Activated CD4-positive, alpha-beta T cell treated with anti-CD3 and anti-CD28 coated beads for 4 hours (primary cell): ENCODE measurements at places on chromosomes 12 and 14.

DNA sequence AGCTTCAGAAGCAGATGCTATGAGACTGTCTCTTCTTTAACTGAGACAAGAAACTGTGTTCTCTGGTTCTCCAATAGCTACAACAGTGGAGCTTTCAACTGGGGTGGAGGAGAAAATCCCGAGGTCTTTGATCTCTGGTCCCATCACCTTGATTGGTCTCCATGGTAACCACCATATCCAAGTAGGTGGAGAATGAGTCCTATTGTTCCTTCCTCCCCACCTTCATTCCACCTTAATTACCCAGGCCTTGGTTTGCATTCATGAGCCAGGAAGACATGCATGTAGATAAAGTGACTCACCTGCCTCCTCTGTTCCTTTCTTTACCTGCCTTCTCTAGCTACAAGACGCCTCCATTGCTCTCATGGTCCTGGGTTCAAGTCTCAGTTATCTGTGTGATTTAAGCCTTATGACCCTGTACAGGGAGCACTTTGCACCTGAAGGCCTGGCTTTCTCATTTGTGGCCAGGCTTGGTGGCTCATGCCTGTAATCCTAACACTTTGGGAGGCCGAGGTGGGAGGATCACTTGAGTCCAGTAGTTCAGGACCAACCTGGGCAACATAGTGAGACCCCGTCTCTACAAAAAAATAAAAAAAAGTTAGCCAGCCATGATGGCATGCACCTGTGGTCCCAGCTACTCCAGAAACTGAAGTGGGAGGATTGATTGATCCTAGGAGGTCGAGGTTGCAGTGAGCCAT, 157.7 kb upstream of the TBX3 start:
- DNase-seq, result no peak

DNA sequence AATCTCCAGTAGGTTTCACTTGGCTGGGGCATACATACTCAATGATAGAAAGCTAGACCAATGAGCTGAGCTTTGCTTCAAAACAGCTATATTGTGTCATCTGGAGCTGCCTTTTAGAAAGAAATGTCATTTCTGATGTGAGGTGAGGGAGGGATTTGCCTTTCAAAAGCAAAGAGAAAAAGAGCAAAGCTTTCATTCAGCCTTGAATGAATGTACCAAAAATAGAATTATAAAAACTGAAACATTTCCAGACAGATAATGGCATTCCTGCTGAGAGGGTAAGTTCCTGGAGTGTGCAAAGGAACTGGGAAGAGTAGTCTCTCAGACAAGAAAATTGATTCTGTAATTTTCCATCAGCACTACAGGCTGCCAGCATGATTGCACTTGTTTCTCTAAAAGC, 710.0 kb downstream of the LRFN5 start:
- DNase-seq, result no peak

DNA sequence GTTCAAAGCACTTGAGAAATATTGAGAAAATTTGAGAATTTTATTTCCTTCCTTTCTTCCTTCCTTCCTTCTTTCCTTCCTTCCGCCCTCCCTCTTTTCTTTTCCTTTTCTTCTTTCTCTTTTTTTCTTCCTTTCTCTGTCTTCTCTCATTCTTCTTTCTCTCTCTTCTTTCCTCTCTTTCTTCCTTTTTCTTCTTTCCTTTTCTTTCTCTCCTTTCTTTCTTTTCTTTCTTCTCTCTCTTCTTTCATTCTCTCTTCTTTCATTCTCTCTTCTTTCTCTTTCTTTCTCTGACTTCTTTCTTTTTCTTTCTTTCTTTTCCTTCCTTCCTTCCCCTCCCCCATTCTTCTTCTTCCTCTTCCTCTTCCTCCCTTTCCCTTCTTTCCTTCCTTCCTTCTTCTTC, 44.9 kb downstream of the CD163L1 start:
- DNase-seq, result no peak

- DNase-seq, result peak; percentile 26
Observed at GRCh38 chr12:89162589-89163261, 189.6 kb downstream of the DUSP6 start.

DNA sequence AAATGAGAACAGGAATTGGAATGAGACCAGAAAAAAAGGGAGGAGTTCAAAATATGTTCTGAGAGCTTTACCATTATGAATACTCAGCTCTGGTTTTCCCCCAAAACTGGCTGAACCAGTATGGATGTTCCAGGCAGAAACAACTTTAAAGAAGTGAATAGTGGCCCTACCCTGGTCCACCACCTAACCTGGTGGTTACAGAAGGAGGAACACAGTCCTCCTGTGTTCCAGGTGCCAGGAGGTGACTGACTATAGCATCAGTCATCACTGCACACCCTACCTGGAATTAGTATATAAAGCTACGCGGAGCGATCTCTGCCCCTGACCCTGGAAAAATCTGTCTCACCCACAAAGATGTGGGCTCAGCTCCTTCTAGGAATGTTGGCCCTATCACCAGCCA, at the start of gene A2ML1:
Gene A2ML1, plus strand, starts transcription at position 324 of the 400 bp plus-strand sequence. Its CDS starts 31 bp downstream, at position 355.
- no peak for DNase-seq

- DNase-seq, result no peak
Observed at GRCh38 chr12:123045678-123046077, 65.2 kb downstream of the ARL6IP4 start.

GRCh38 chr12:118073768-118074167, 12.8 kb upstream of the WSB2 start:
- DNase-seq, result no peak

GRCh38 chr12:68310370-68310769, 21.8 kb downstream of the MDM1 start:
- no peak for DNase-seq

- DNase-seq, result no peak
Observed at GRCh38 chr14:87076146-87076545, 916.8 kb downstream of the GALC start.

- no peak for DNase-seq
Observed at GRCh38 chr14:99790978-99791376, 2.2 kb upstream of the EML1 start.

GRCh38 chr12:93336291-93336741, 41.4 kb upstream of the NUDT4 start:
- no peak for DNase-seq

DNA sequence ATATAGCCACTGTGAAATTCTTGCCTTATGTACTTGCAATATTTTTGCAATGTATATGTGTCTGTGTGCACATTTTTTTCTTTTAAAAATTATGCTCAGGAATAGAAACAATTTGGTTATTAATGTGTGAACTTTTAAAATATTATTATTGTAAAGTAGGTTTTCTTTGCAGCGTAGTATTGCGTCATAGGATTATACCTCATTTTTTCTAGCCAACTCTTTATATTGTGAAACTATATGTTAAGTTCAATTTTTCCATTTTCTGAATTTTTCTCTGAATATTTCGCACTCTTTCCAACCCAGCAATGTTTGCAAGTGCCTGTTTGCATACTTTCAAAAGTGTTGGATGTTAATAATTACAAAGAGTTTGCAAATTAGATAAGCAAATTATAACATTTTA, 471.6 kb upstream of the LMO3 start:
- no peak for DNase-seq

- peak; percentile 60 for DNase-seq
Observed at GRCh38 chr14:20412876-20413743, at the start of gene TEP1. Gene TEP1, minus strand, starts transcription at chr14:20413501. Its CDS starts 5,062 bp downstream, at chr14:20408439.

GRCh38 chr12:115570069-115570777, 707.3 kb downstream of the MED13L start:
- no peak for DNase-seq

- DNase-seq, result peak; percentile 41
Observed at GRCh38 chr12:52836042-52836466, 1.9 kb upstream of the KRT79 start.

DNA sequence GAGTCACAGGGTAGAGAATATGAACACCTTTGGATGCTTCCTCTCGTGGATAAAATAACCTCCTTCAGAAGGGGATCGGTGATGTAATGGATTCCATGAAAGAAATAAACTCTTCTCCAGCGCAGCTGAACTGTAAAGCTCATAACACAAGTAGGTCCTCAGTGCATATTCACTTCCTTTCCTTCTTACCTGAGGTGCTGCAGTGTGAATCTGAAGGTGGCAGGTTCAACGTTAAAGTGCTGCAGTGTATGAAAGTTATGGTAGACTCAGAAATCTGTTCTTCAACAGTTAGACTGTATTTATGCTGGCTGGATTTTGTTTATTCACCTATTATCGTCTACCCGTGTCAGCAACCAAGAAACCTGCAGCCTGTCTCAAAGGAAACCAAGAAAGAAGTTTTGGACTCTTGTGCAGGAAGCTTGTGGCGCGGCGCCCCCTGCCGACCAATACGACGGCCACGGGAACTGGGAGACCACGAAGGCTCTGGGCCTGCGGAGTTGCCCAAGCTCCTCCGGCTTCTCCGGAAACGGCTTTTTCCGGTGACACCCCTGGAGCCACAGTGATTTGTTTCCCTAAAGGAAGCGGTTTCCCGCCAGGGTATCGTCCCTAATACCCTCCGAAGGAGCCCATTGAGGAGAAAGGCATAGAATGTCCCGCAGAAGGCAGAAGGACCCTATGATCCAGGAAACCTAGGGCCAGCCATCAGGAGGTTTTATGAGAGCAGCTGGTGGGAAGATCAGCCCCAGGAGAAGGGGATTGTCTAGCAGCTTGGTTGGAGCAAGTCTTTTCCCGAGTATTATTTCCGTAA, 17.6 kb upstream of the RNASE3 start:
- peak; percentile 72 for DNase-seq

DNA sequence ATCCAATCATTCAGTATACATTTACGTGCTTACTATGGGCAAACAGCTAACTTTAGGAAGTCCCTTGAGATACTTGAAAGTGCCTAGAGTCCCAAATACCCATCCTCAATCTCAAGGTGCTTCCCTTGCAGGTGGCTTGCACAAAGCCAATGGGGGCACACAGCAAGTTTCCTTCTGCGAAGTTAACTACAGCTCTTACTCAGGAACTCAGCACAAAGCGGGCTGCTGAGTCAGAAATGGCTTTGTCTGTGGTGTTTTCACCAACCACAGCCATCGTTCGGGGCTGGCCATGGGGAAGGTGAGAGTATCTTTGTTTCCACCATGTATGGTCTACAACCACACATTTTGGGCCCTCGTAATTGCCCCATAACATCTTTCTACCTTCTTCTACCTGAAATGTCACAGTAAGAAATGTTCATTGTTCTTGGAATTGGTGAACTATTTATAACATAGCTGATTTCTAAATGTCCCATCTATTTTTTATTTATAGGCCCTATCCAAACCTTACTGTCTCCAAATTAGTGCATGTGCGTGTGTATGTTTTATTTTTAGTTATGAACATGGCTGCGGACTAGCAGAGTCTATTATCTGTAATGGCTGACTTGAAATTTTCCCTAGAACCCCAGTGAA, 13.9 kb downstream of the MFAP5 start:
- DNase-seq, result peak; percentile 45

DNA sequence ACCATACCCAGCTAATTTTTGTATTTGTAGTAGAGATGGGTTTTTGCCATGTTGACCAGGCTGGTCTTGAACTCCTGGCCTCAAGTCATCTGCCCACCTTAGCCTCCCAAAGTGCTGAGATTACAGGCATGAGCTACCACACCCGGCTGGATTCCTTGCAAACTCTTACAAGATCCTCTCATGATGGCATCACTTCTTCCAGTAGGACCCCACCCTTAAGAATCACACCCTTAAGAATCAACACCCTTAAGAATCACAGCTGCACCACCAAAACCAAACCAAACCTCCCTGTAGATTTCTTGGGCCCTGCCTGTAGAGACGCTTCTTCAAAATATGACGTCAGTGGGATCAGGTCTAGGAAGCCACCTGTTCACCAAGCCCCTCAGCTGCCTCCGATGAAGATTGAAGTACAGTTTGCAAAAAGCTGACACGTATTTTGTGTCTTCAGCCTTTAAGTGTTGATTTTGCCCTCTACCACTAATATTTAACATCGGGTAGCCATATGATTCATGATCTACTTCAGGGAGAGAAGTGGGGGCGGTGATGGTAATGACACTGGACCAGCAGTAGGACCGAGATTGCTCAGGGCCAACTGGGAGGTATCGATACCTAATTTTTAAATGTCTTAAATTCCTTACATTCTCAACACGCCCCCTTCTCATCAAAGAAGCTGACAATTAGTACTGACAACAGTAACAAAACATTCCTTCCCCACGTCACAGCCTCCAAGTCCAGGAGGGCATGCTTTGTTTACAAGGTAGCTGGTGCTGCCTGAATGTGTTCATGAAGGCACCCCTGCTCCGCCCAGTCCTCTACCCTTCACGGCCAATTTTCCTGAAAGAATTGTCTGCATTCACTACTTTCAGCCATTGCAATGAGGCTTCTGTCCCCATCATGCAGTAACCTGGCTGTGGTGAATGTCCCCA, 57.2 kb downstream of the ESRRB start:
- DNase-seq, result no peak

DNA sequence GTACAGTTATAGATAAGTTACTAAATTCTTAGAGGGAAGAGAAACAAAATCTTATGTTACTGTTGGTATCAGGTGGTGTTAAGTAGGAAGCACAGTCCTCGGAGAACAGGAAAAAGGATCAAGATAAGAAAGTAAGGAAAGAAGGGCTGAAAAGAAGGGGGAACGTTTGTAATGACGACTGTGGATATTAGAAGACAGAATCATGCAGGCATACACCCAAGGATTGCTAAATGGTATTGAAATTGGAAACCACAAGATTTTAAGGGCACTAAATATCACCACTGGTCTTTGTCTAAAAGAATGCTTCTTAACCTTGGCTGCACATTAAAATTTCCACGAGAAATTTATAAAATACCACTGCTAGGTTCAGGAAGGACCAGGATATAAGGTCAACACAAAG, 34.1 kb upstream of the ERGIC2 start:
- no peak for DNase-seq

GRCh38 chr14:20723488-20723887, 22.2 kb upstream of the EDDM3A start:
- DNase-seq, result no peak

DNA sequence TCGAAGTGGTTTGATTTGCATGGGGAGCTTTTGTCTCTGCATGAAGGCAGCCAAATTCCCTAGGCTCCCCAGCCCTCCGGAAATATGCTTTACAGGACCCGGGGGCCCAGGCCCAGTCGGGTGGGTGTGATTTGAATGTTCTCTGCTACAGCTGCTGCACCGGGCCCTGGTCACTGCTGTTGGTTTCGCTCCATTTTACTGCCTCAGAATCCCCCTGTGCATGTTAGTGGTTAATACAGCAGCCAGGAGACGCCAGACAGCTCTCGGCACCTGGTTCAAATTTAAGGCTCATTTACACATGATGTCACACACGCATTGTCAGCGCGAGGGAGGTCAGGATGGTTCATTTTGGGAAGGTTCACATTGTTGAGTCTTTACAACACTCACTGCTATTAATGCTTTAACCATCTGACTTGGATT, 99.6 kb downstream of the SLC38A6 start:
- no peak for DNase-seq
